ENCODE measurements at places on chromosomes 7 and 10. TPM values are rescaled to one million over a fixed set of nuclear protein-coding genes. Genes with fewer than 3 reads are reported as not detected.

HMX3 gene
- total RNA-seq: not detected

EFCAB10 gene
- total RNA-seq: not detected

TFPI2 gene
- not detected for total RNA-seq

PNLIP gene
- not detected for total RNA-seq

BMS1 gene
- total RNA-seq: 34.2 TPM

BAIAP2L1 gene
- 0.76 TPM for total RNA-seq

CYP2C8 gene
- total RNA-seq: not detected

PSD gene
- total RNA-seq: 2.3 TPM

ABCB4 gene
- total RNA-seq: 0.69 TPM

FFAR4 gene
- not detected for total RNA-seq

PPP3CB gene
- total RNA-seq: 47.7 TPM

PAX4 gene
- not detected for total RNA-seq

TNS3 gene
- not detected for total RNA-seq

DNA sequence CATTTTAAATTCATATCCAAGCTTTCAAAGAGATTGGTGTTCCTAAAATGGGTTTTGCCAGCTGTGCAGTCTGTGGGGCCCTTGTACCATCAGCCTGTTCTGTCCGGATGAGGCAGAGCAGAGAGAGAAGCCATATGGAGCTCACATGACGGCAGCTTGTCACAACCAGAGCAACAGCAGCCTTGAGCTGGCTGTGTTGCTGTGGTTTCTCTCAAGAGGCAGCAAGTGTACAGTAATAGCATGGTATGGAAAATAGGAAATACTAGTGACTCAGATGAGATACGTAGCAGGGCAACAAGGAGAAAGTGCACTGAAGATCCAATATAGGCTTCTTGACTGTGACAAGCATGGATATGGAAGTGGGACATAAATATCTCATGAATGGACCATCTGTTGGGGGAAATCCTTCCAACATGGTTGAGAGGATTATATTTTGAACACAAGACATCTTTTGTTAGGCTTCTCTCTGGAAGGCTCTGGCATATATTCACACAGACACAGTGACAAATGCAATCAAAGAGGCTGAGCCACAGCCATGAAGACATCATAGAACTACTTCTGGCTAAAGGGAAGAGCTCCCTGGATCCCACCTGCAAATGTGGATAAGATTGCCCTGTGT lies 251.0 kb upstream of the TAC1 start:
- H3K4me1 ChIP-seq: no peaks in the 10 kb centered on the region
- no peak for DNase-seq
- H3K27ac ChIP-seq: no peak overlapping the region
- no peak overlapping the region for H3K4me3 ChIP-seq
- no peaks in the 10 kb centered on the region for H3K36me3 ChIP-seq

DNA sequence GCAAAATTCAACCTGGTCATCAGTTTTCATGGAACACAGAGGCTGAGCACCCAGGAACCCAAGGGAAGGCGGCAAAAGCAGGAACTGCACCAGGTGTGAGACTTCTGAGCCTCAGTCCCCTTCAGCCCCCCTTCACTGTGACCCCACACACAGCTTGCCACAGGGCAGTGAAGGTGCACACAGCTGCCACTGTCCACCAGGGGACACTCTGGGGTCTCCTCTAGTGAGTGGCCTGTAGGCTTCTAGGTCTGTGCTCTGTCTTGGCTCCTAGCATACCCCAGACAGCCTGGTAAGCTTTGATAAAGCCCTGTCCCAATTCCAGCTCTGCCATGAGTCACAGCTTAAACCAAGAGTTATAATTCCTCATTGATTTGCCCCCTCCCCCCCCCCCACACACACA lies 12.1 kb downstream of the KCNH2 start:
- H3K27ac ChIP-seq: no peak overlapping the region
- H3K4me1 ChIP-seq: no peaks in the 10 kb centered on the region
- H3K36me3 ChIP-seq: no peaks in the 10 kb centered on the region
- DNase-seq: no peak
- peaks cover 28% of the 10 kb centered on the region for H3K27me3 ChIP-seq

GRCh38 chr7:10802526-10802925 lies 171.1 kb upstream of the PHF14 start:
- no peak overlapping the region for H3K27ac ChIP-seq
- no peaks in the 10 kb centered on the region for H3K36me3 ChIP-seq
- no peak overlapping the region for H3K4me3 ChIP-seq
- no peaks in the 10 kb centered on the region for H3K4me1 ChIP-seq
- H3K27me3 ChIP-seq: peaks cover 2% of the 10 kb centered on the region

- H3K4me1 ChIP-seq: no peaks in the 10 kb centered on the region
- H3K27ac ChIP-seq: no peak overlapping the region
- no peak overlapping the region for H3K4me3 ChIP-seq
- DNase-seq: no peak
Observed at GRCh38 chr10:1522237-1522636, 215.1 kb downstream of the ADARB2 start.

GRCh38 chr10:112389271-112389822 lies 15.4 kb downstream of the ACSL5 start:
- peak overlapping the region; percentile 95 for H3K4me3 ChIP-seq
- peaks cover 53% of the 10 kb centered on the region for H3K4me1 ChIP-seq
- H3K27me3 ChIP-seq: no peaks in the 10 kb centered on the region
- peaks cover 31% of the 10 kb centered on the region for H3K36me3 ChIP-seq
- H3K27ac ChIP-seq: peak overlapping the region; percentile 98

DNA sequence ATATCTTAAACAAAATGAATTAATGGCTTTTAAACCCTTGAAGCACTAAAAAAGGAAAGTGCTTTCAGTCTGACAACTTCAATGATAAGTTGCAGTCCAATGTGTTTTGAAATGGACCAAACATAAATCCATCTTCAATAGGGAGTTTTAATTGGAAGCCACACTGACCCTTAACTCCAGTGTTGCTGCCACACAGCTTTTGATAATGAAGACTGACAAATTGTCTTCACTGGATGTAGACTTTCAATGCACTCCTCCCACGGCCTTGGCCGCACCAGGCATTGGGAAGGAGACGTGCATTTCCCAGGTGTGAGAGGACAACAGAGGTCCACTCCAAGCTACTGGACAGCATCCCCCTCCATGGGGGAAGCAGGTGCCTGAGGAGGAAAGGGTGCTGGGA lies 159.0 kb upstream of the NRP1 start:
- H3K27ac ChIP-seq: no peak overlapping the region
- no peaks in the 10 kb centered on the region for H3K4me1 ChIP-seq
- no peaks in the 10 kb centered on the region for H3K36me3 ChIP-seq
- no peak for DNase-seq
- no peak overlapping the region for H3K4me3 ChIP-seq

- no peak overlapping the region for H3K4me3 ChIP-seq
- H3K4me1 ChIP-seq: no peaks in the 10 kb centered on the region
- no peak overlapping the region for H3K27ac ChIP-seq
- no peaks in the 10 kb centered on the region for H3K36me3 ChIP-seq
- no peak for DNase-seq
- H3K27me3 ChIP-seq: no peaks in the 10 kb centered on the region
Observed at GRCh38 chr10:52956461-52956860, 183.9 kb upstream of the MBL2 start.

DNA sequence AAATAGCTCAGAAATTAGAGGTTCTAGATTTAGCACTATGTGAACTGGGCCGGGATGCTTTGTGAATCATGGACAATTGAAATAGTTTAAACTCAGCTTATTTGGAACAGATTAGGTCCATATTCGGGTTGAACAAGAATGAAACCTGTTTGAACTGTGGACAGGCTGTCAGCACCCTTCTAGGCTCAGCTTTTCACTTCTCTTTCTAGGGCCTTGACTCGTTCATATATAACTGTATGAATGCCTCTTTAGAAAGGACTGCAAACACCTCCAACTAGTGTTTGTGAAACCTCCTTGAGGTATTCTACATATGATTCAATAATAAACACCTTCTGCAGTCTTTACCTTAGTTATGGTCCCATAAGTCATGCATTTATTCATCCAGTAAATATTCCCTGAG lies 115.6 kb downstream of the REEP3 start:
- peaks cover 9% of the 10 kb centered on the region for H3K4me1 ChIP-seq
- H3K27me3 ChIP-seq: peaks cover 24% of the 10 kb centered on the region
- no peak for DNase-seq

DNA sequence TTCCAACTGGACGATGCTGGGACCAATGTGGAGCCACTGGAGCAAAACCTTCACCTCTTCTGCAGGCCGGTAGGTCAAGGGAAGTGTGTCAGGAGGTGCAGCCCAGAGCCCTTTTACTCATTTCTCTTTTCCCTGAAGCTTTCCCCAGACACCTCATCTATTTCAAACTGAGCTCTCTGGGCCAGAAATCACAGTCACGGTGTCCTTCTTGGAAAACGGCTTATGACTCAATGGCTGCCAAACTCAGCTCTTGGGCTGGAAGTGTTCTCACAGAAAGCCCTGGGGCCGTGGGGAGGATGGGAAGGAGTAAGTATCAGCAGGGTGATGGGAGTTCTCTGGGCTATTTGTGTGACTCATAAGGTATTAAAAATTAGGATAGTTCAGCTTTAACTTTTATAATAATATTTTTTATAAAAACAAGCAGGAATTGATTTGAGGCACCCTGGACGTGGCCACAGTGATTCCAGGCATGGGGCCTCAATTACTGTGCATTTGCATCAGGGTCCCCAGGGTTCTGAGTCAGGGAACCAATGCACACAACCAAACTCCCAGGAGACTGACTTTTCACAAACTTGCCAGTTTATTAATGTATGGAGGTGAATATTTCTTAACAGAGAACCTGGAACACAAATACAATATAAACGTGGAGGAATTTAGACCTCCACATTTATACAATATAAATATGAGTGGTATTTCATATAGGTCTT lies 187.4 kb upstream of the TMEM72 start:
- no peak overlapping the region for H3K27ac ChIP-seq
- no peaks in the 10 kb centered on the region for H3K4me1 ChIP-seq
- H3K36me3 ChIP-seq: no peaks in the 10 kb centered on the region
- DNase-seq: no peak
- H3K4me3 ChIP-seq: no peak overlapping the region

- no peaks in the 10 kb centered on the region for H3K27me3 ChIP-seq
- H3K4me1 ChIP-seq: no peaks in the 10 kb centered on the region
- H3K36me3 ChIP-seq: no peaks in the 10 kb centered on the region
- no peak overlapping the region for H3K27ac ChIP-seq
Observed at GRCh38 chr10:75083972-75084833, 27.3 kb upstream of the SAMD8 start.

GRCh38 chr7:128671992-128672391 lies at the start of gene GARIN1A:
Gene GARIN1A, plus strand, starts transcription at chr7:128672292. Its CDS starts 106 bp downstream, at chr7:128672398.
- no peak within 1 kb of the TSS for H3K4me3 ChIP-seq
- peaks cover 18% of the 10 kb centered on the region for H3K27me3 ChIP-seq
- H3K36me3 ChIP-seq: no peaks in the 10 kb centered on the region
- DNase-seq: no peak

- H3K36me3 ChIP-seq: no peaks in the 10 kb centered on the region
- H3K4me1 ChIP-seq: peaks cover 26% of the 10 kb centered on the region
- H3K27ac ChIP-seq: peak overlapping the region; percentile 0
- DNase-seq: no peak
Observed at GRCh38 chr7:75740846-75741497, 2.2 kb upstream of the HIP1 start.

GRCh38 chr7:8260871-8261694 lies 884 bp downstream of the ICA1 start:
- H3K27ac ChIP-seq: no peak overlapping the region
- H3K4me3 ChIP-seq: peak overlapping the region; percentile 76
- DNase-seq: no peak

DNA sequence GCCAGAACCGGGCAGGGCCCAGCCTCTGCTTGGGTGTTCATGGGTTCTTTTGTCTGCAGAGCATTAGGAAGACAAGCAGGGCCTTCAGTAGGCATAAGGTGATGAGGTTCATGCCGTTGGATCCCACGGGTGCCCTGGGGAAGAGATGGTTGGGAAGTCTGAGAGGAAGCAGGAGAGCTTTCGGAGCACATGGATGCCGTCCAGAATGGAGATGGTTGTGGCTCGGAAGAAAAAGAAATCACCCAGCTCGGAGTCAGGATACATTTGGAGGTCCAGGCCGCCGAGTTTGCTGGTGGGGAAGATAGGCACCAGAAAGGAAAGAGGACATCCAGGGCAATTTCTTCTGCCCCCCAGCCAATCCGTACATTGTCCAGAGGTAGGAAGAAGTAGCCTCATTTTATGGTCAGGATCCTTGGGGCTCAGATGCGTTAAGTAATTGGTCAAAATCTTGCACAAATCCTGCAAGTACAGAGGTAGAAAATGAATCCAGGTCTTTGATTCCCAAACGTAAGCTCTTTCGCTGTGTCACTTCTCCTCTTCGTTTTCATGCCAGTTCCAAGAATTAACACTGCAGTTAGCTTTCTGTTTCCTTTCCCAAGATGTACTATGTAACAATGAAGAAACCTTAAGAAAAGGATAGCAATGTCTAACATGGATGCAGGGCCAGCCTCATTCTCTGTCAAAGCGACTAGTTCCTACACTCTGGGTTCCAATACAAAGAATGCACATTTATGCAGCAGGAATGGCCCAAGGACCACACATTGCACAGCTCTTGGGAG lies 147.8 kb upstream of the KLF6 start:
- H3K4me3 ChIP-seq: peak overlapping the region; percentile 43
- peak overlapping the region; percentile 83 for H3K27ac ChIP-seq
- peaks cover 55% of the 10 kb centered on the region for H3K4me1 ChIP-seq
- DNase-seq: no peak
- peaks cover 2% of the 10 kb centered on the region for H3K27me3 ChIP-seq
- H3K36me3 ChIP-seq: peaks cover 8% of the 10 kb centered on the region

DNA sequence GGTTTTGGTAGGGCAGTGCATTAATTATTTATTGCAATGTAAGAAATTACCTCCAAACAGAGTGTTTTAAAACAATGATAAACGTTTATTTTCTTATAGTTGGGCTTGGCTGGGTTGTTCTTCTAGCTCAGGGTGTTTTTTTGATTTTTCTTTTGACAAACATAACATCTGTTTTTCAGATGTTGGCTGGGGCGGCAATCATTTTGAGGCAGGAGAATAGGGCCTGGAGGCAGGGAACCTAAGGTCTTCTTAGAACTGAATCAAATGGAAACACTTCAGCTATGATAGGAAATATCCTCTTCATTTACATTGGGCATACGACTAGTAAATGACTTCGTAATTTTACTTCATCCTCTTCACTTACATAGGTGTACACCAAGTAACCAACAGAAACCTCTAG lies 47.4 kb upstream of the NAMPT start:
- H3K4me3 ChIP-seq: no peak overlapping the region
- no peak overlapping the region for H3K27ac ChIP-seq
- no peaks in the 10 kb centered on the region for H3K27me3 ChIP-seq
- H3K4me1 ChIP-seq: peaks cover 5% of the 10 kb centered on the region
- no peak for DNase-seq
- H3K36me3 ChIP-seq: peaks cover 6% of the 10 kb centered on the region

DNA sequence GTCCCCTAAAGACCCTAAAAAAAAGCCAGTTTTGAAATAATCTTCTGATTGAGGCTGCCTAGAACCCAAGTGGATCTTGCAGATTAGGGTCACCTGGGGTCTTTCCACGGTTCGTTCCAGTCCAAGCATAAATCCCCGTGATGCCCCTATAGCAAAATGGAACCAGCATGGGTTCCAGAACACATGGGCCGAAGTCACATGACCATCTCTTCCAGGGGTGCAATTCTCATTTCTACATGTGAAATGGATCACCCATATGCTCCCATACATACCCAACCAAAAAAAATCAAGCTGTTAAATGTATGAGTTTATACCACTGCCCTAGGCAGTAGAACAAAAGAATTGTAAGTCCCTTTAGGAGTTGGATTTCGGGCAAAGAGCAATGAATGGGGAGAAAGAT lies 245.4 kb downstream of the SKIDA1 start:
- no peak for DNase-seq
- peaks cover 8% of the 10 kb centered on the region for H3K27me3 ChIP-seq
- H3K4me3 ChIP-seq: no peak overlapping the region
- no peak overlapping the region for H3K27ac ChIP-seq

GRCh38 chr10:119103903-119104653 lies at the start of gene DENND10:
Gene DENND10, plus strand, starts transcription at chr10:119104113. Its CDS starts 30 bp downstream, at chr10:119104143.
- no peaks in the 10 kb centered on the region for H3K36me3 ChIP-seq
- H3K4me1 ChIP-seq: peaks cover 24% of the 10 kb centered on the region
- peak; percentile 83 for DNase-seq
- H3K27me3 ChIP-seq: no peaks in the 10 kb centered on the region
- peak within 1 kb of the TSS; percentile 87 for H3K4me3 ChIP-seq

Data from natural killer cell treated with Interleukin-12 subunit alpha and Interleukin-12 subunit beta and Interleukin-15 and Interleukin-18, amount 100 ng/mL, for 72 hours (primary cell).